Dermis lymphatic vessel endothelial cell (primary cell): ENCODE measurements at places on chromosomes 1 and 21. TPM values are rescaled to one million over a fixed set of nuclear protein-coding genes. Genes with fewer than 3 reads are reported as not detected.

Gene BATF3
- 1.1 TPM in 2 replicates for total RNA-seq

Gene FALEC
- not detected in 2 replicates for total RNA-seq

Gene DIRAS3
- total RNA-seq: 0.54 and 0.95 TPM in 2 replicates

Gene ZNF593OS
- total RNA-seq: 0.11 TPM in 1 of 2 replicates, not detected in the other

Gene SARS1
- total RNA-seq: 147 and 169 TPM in 2 replicates
